Jurkat, Clone E6-1 (cell line): ENCODE measurements at places on chromosomes 11 and 22.

- no peak for DNase-seq
These were observed 27.3 kb downstream of the INCENP start for GRCh38 chr11:62150887-62151736.

DNA sequence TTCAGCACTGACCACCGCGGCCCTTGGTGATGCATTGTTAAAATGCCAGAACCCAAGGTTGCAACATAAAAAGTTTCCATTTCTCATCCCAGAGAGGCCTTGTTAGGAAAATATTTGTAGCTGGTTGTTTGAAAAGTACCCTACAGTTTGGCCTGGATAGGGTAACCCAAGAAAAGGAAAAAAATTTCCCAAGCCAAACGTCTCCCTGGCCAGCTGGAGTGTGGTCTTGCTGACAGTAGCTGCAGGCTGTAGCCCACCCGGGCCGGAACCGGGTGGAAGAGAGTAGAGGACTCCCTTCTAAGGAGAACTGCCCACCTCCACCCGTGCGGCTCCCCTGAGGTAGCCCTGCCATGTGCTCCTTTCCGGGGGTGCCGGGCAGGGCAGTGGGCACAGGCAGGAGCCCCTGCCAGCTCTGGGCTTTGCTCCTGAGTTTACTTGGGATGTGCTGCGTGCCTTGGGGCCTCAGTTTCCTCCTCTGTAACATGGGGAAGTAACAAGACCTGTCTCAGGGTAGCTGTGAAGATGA, 38.5 kb downstream of the IGHMBP2 start:
- no peak for DNase-seq

GRCh38 chr22:36455571-36456463, 25.6 kb downstream of the TXN2 start:
- DNase-seq: no peak

DNA sequence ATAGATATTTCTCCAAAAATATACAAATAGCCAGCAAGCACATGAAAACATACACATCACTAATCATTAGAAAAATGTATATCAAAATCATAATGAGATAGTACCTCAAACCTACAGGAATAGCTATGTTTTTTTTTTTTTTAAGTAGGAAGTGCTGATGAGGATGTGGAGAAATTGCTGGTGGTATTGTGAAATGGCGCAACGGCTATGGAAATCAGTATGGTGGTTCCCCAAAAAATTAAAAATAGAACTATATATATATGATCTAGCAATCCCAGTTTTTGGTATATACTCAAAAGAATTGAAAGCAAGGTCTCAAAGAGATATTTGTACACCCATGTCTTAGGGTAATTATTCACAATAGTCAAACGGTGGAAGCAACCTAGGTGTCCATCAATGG, 46.0 kb upstream of the HIPK3 start:
- no peak for DNase-seq

GRCh38 chr22:34761111-34761510, 304.8 kb upstream of the ISX start:
- DNase-seq: no peak

DNA sequence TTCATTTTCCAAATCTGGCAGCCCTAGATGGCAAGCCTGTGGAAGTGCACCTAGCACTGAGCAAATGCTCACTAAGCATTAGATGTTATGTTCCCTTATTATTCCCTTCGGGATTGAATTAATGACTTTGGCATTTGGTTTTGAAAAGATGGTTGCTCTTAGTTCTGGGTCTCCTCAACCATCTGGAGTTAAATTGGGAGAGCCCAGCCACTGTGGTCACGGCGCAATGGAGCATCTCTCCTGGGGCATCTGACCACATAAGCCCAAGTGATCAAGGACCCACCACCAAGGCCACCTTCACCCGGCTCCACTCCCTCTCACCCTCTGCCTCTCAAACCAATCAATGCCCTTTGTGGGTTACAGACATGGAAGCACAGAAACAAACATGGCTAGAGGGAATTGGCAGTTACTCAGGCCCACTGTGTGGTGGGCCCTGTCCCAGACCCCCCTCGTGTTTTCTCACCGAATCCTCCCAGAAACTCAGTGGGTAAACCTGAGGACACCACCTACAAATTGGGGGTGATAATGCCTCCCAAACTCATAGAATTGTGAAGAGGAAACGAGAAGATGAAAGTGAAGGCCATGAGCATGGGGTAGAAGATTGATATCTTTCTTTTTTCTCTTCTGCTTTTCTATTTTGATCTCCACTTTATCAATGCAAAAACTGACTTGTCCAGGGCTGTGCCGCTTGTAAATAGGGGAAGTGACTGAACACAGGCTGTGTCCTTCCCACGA, 52.2 kb downstream of the IRAG1 start:
- no peak for DNase-seq

GRCh38 chr11:25734591-25735211, 597.2 kb upstream of the ANO3 start:
- peak; percentile 0 for DNase-seq

GRCh38 chr22:37193629-37194191, 5.7 kb upstream of the C1QTNF6 start:
- DNase-seq: no peak

GRCh38 chr11:106249617-106250239, 172.3 kb downstream of the AASDHPPT start:
- DNase-seq: no peak

GRCh38 chr22:17823226-17823625, 49.0 kb upstream of the BID start:
- no peak for DNase-seq

- no peak for DNase-seq
These were observed 2.9 kb downstream of the TRPT1 start for GRCh38 chr11:64223001-64223651.

DNA sequence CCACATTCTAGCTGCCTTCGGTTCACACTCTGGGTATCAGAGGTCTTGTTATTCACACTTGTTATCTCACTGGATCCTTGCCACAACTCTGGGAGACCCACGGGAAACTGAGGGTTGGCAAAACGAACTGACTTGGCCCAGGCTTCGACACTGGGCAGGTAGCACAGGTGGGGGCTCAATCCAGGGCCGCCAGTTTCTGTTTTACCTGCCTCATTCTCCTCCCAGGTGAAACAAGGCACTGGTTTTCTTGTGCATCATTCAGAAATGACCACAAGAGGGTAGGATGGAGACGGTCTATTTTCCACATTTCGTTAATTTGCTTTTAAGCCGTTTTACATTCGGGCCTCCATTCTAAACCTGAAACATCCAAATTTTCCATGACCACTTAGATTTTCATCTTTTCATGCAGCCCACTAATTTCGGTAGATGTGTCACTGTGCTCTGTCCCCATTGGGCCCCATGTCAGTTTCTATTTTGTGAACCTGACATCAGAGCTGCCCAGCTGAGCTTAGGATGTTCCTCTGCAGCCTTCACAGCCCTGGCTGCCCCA, 108.1 kb downstream of the KIAA1671 start:
- DNase-seq: no peak
